ENCODE measurements at places on chromosomes 4 and X. TPM values are rescaled to one million over a fixed set of nuclear protein-coding genes. Genes with fewer than 3 reads are reported as not detected.

DNA sequence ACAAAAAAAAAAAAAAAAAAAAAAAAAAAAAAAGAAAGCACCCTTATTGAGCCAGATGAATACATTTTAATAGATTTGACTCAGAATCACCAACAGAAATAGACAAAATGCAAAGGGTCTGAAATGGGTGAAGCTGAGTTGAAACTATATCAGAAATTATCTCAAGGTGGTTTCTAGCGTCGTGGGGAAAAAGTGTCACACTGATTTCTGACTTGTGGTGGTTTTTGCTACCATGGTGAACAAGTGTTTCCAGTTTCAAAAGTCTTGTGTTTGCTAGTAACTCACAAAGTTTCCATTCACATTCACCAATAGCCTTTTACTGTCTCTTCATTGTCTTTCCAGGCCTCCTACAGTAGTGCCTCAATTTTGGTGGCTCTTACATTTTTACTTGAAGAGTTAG, 135.5 kb downstream of the ARHGAP24 start:
- no peaks in the 10 kb centered on the region for H3K36me3 ChIP-seq
- no peak overlapping the region for H3K4me3 ChIP-seq
- H3K4me1 ChIP-seq, result peaks cover 4% of the 10 kb centered on the region

DNA sequence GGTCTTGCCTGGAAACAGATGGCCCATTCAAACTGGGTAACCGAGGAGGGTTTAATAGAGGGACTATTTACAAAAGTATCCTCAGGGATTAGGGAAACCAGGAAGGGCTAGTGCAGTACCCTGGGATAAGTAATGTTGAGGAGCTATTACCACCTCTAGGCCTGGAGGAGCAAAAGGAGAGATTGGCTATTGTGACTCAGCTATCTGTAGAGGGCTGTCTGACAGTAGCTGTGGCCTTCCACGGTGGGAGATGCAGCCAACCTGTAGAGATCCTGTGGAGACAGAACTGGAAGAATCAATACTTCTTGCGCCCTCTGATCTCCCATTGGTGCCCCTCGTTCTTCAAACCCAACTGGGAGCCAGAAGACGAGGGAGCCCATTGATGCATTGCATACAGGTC, 34.1 kb upstream of the RPS6KA3 start:
- no peak overlapping the region for H3K4me3 ChIP-seq
- no peaks in the 10 kb centered on the region for H3K36me3 ChIP-seq
- H3K4me1 ChIP-seq, result no peaks in the 10 kb centered on the region
- no peak overlapping the region for H3K27ac ChIP-seq
- DNase-seq, result no peak
- H3K27me3 ChIP-seq, result no peaks in the 10 kb centered on the region

Gene PABPC4L
- polyA plus RNA-seq, result 0.11 TPM

Gene EFHC2
- polyA plus RNA-seq, result 0.53 TPM

DNA sequence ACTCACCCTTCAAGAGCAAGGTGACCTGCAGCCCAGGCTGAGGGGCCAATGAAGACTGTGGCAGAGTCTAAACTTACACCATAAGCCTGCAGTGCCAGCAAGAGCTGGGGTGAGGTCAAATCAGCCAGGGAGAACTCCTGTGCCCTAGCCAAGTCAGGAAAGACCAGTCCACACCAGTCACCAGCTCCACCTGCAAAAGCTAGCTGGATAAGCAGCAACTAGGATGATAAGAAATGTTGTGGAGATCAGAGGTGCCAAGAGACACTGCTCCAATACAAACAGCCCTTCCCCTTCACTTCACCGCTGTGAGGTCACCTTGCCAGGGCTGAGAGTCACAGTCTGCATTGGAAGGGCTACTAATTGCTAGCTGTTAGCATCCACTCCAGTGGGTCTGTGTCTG, 31.3 kb downstream of the NIPAL1 start:
- H3K27me3 ChIP-seq, result no peaks in the 10 kb centered on the region
- DNase-seq, result no peak
- peak overlapping the region; percentile 27 for H3K27ac ChIP-seq
- H3K36me3 ChIP-seq, result no peaks in the 10 kb centered on the region
- H3K4me3 ChIP-seq, result no peak overlapping the region
- H3K4me1 ChIP-seq, result peaks cover 18% of the 10 kb centered on the region

DNA sequence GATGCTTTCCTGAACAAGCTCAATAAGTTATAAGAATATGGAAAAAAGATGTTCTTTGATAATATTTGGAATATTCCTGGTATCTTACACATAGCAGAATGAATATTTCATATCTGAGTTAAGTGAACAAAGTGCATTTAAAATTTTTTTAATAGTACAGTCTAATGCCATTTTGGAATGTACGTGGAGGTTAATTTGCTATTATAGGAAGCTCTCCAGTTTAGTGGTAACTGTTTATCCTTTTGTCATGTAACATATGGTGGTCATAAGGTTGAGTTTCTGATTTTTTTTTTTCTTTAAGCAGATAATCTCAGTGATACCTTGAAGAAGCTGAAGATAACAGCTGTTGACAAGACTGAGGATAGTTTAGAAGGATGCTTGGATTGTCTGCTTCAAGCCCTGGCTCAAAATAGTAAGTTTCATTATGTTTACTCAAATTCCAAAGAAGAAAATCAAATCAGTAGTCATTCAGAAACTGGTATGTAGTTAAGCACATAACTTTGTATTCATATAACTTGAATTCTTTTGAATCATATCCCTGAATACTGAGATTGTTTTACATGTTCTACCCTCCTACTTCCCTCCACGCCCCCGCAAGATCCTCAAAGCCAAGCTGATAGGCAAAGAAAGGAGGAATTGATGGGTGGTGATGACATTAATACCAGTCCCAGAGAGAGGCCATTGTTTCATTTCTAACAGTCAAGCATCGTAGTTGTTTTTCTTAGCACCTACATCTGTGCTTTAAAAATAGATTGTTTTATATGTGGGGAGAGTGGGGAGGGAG, 32.1 kb downstream of the RAP1GDS1 start:
- H3K4me3 ChIP-seq, result no peak overlapping the region
- H3K27ac ChIP-seq, result no peak overlapping the region

Gene ARHGAP24
- polyA plus RNA-seq, result 10.5 TPM

DNA sequence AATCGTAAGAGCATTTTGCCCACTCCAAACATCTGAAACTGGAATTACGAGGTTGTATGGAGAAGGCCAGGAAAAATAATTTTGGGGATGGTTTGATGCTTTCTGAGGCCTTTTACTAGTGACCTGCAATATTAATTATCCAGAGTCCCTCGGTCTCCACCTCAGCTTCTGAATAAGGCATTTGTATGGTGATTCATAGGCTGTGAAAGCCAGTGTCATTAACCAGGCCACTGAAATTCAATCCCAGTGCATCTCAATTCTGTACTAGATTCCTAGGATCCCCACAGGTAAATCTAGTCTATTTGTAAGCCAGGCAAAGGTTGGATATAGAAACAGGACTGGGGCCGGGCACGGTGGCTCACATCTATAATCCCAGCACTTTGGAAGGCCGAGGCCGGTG, 135.4 kb upstream of the RBPJ start:
- no peak for DNase-seq
- H3K4me1 ChIP-seq, result no peaks in the 10 kb centered on the region
- H3K27ac ChIP-seq, result no peak overlapping the region
- H3K27me3 ChIP-seq, result no peaks in the 10 kb centered on the region
- no peak overlapping the region for H3K4me3 ChIP-seq

- H3K36me3 ChIP-seq, result no peaks in the 10 kb centered on the region
- no peaks in the 10 kb centered on the region for H3K4me1 ChIP-seq
- no peak overlapping the region for H3K4me3 ChIP-seq
- no peak overlapping the region for H3K27ac ChIP-seq
These were observed 34.9 kb downstream of the BMP2K start for GRCh38 chr4:78811034-78811433.

DNA sequence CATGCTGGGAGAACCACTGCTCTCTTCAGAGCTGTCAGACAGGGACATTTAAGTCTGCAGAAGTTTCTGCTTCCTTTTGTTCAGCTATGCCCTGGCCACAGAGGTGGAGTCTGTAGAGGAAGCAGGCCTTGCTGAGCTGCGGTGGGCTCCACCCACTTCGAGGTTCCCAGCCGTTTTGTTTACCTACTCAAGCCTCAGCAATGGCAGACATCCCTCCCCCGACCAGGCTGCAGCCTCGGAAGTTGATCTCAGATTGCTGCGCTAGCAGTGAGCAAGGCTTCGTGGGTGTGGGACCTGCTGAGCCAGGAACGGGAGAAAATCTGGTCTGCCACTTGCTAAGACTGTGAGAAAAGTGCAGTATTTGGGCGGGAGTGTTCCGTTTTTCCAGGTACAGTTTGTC, 118.9 kb downstream of the SLC10A6 start:
- H3K4me1 ChIP-seq, result no peaks in the 10 kb centered on the region
- no peaks in the 10 kb centered on the region for H3K27me3 ChIP-seq
- H3K4me3 ChIP-seq, result no peak overlapping the region
- H3K36me3 ChIP-seq, result no peaks in the 10 kb centered on the region

DNA sequence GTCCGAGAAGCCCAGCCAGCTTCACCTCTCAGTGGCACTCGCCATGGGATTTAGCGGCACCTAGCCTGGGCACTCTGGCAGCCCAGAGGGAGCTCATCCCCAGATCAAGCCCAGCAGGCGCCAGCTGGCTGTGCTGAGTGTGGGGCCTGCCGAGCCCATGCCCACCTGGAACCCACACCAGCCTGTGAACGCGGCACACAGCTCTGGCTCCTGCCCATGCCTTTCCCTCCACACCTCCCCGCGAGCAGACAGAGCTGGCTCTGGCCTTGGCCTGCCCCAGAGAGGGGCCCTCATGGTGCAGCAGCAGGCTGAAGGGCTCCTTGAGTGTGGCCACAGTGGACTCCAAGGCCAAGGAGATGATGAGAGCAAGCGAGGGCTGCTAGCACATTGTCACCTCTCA, 38.0 kb upstream of the AADAT start:
- no peaks in the 10 kb centered on the region for H3K4me1 ChIP-seq
- H3K4me3 ChIP-seq, result no peak overlapping the region
- no peak overlapping the region for H3K27ac ChIP-seq
- H3K27me3 ChIP-seq, result no peaks in the 10 kb centered on the region
- no peaks in the 10 kb centered on the region for H3K36me3 ChIP-seq

- DNase-seq, result peak; percentile 91
- H3K36me3 ChIP-seq, result no peaks in the 10 kb centered on the region
- peak overlapping the region; percentile 99 for H3K27ac ChIP-seq
- H3K4me1 ChIP-seq, result no peaks in the 10 kb centered on the region
These were observed 807 bp downstream of the USP9X start for GRCh38 chrX:41085878-41086626.

DNA sequence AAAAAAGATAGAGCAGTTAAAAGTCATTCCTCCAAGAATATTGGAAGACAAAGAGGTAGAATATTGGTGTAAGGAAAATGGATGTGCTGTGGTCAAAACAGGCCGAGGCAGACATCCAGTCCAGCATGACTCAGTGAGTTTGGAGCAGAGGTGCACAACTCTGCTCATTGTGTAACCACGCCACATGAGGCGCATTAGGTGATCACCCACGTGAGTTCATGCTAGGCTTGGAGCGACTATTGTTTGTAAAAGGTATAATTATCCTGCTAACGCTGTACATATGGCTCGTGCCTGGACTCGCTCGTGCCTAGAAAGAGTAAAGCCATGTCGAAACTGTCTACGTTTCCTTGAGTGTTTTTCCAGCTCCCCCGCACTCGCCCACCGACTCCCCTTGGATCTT, 23.9 kb downstream of the C4orf54 start:
- H3K27me3 ChIP-seq, result no peaks in the 10 kb centered on the region
- DNase-seq, result no peak
- no peaks in the 10 kb centered on the region for H3K36me3 ChIP-seq
- H3K27ac ChIP-seq, result no peak overlapping the region
- peaks cover 10% of the 10 kb centered on the region for H3K4me1 ChIP-seq
- no peak overlapping the region for H3K4me3 ChIP-seq

DNA sequence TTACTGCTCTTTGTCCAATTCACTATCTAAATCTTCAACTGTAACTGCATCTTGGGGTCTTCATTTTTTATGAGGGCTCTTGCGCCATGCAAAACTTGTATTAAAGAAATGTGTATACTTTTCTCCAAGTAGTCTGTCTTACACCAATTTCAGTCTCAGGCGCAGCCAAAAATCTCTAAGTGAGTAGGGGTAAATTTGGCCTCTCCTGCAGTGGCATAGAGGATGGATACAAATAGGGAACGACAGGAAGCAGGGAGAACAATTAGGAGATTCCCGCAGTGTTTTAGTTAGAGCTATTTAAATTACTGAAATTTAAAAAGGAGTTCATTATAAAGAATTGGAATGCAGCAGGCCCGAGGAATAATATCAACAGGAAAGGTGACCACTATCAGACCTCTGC, 30.2 kb downstream of the DMP1 start:
- H3K27me3 ChIP-seq, result no peaks in the 10 kb centered on the region
- no peaks in the 10 kb centered on the region for H3K36me3 ChIP-seq
- H3K27ac ChIP-seq, result no peak overlapping the region
- H3K4me1 ChIP-seq, result no peaks in the 10 kb centered on the region

DNA sequence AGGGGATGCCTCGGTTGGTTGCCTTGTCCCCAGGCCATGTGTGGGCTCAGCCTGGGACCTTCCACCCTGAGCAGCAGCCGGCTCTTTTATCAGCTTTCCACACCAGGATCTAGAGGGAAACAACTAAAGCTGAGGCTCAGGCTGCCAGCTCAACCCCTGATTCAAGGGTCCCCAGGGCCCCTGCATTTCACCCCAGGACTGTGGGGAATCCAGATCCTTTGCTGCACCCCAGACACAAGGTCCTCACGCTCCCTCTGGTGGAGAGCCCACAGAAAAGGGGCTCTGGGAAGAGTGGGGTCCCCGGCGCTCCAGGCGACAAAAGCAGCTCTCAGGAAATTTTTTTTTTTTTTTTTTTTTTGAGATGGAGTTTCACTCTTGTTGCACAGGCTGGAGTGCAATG, 64.3 kb downstream of the ZFYVE28 start:
- DNase-seq, result no peak
- H3K4me3 ChIP-seq, result no peak overlapping the region
- H3K27ac ChIP-seq, result no peak overlapping the region
- no peaks in the 10 kb centered on the region for H3K27me3 ChIP-seq
- H3K4me1 ChIP-seq, result no peaks in the 10 kb centered on the region

DNA sequence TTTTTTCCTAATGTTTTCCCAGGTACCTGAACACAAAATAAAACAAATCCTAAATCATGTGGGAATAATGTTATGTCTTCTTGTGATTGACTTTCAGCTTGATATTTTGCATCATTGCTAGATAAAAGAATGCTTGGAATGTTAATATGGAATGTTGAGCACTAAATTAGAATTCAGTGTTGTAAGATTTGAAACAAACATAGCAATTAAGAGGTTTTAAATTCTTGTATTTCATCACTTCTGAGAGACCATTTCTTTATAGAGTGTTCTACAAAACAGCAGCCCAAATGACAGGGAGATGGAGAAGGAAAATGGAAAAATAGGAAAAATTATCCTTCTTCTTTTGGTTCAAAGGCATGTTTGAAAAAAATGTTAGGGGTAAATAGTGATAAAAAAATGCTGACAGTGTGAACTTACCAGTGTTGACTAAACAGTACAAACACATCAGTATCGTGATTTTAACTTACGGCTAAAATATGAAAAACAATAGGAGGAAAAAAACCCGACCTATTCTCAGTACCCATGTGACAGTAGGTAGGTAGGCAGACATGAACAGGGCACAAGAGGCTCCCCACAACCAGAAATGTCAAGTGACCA, 102.6 kb upstream of the PDE5A start:
- no peak overlapping the region for H3K4me3 ChIP-seq
- no peaks in the 10 kb centered on the region for H3K27me3 ChIP-seq
- peaks cover 5% of the 10 kb centered on the region for H3K4me1 ChIP-seq
- no peak overlapping the region for H3K27ac ChIP-seq
- no peaks in the 10 kb centered on the region for H3K36me3 ChIP-seq

Gene APOO
- 10.0 TPM for polyA plus RNA-seq

Gene MAGEA2B
- polyA plus RNA-seq, result not detected

Measured in pancreas (tissue), 10 donors.